ENCODE measurements at places on chromosomes 1 and 21. TPM values are rescaled to one million over a fixed set of nuclear protein-coding genes. Genes with fewer than 3 reads are reported as not detected.

- H3K27ac ChIP-seq = no peak overlapping the region
- no peak for DNase-seq
- H3K4me1 ChIP-seq = no peaks in the 10 kb centered on the region
- no peaks in the 10 kb centered on the region for H3K27me3 ChIP-seq
Observed at GRCh38 chr21:41188486-41189149, 20.7 kb downstream of the BACE2 start.

GRCh38 chr1:112509005-112509659 lies 367 bp downstream of the WNT2B start:
- H3K4me1 ChIP-seq = no peaks in the 10 kb centered on the region
- peak; percentile 27 for DNase-seq
- no peaks in the 10 kb centered on the region for H3K36me3 ChIP-seq
- H3K27ac ChIP-seq = no peak overlapping the region

DNA sequence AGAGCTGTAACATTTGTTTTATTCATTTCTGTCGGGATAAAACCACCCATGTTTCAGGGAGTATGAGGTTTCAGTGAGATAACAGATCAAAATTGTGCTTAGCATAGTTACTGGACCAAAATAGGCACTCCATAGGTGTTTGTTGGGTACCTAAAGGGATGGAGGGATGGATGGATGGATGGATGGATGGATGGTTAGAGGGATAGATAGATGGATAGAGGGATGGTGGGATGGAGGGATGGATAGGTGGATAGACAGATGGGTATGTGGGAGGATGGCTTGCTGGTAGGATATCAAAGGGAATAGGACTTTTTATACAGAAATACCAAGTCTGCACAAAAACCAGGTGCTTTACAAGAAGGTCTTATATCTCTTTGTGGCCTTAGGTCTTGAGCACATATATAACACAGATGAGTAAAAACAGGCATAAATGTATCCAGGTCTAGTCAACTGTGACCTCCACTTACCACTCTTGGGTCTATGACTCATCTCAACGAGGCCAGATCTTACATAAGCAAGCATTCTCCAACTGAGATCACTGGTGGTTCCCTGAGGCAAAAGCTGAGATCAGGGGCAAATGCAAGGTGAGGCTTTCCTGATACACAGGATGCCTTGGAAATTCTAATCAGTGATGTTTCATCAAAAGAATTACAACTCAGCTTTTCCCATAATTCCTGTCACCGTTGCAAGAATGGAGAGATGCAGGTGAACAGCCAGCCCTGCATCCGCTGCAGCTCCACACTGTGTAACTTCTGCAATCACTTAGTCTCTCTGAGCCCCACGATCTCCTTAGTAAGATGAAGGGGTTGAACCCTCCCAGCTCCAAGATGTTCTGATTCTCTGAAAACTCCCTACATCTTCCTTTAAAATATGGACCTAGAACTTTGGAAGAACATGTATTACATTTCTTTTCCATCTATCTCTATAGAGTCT lies 32.0 kb downstream of the PTAFR start:
- no peak overlapping the region for H3K4me3 ChIP-seq
- H3K27me3 ChIP-seq = no peaks in the 10 kb centered on the region
- H3K36me3 ChIP-seq = no peaks in the 10 kb centered on the region
- no peak overlapping the region for H3K27ac ChIP-seq
- no peaks in the 10 kb centered on the region for H3K4me1 ChIP-seq
- DNase-seq = no peak

- no peak for DNase-seq
- H3K36me3 ChIP-seq = no peaks in the 10 kb centered on the region
- peaks cover 7% of the 10 kb centered on the region for H3K4me1 ChIP-seq
- H3K27me3 ChIP-seq = no peaks in the 10 kb centered on the region
Observed at GRCh38 chr1:91791103-91791502, 94.8 kb downstream of the TGFBR3 start.

DNA sequence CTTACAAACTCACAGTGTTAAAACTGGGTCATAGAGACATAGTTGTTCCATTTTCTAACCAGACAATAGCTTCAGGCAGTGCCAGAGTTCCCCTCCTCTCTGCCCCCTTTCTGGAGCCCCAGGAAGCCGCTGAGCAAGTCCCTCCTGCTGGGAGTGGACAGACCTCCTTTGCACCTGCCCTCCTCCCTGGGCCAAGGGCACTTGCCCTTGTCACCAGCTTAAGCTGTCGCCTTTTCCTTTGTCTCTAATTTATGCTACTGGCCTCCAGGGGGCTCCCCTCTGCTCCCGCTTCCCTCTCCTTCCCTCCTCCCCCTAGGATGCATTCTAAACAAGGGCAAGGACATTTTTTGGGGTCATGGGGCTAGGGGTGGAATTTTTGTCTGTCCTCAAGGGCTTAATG lies 182.4 kb downstream of the MIS18A start:
- H3K4me1 ChIP-seq = no peaks in the 10 kb centered on the region
- no peaks in the 10 kb centered on the region for H3K27me3 ChIP-seq
- DNase-seq = no peak
- H3K4me3 ChIP-seq = no peak overlapping the region
- H3K36me3 ChIP-seq = no peaks in the 10 kb centered on the region

- H3K4me1 ChIP-seq = no peaks in the 10 kb centered on the region
- no peak for DNase-seq
- no peak overlapping the region for H3K4me3 ChIP-seq
- no peaks in the 10 kb centered on the region for H3K27me3 ChIP-seq
- no peaks in the 10 kb centered on the region for H3K36me3 ChIP-seq
Observed at GRCh38 chr1:65722461-65722860, 70.2 kb upstream of the PDE4B start.

- peaks cover 47% of the 10 kb centered on the region for H3K4me1 ChIP-seq
- H3K27me3 ChIP-seq = no peaks in the 10 kb centered on the region
- H3K36me3 ChIP-seq = peaks cover 15% of the 10 kb centered on the region
- no peak for DNase-seq
Observed at GRCh38 chr21:46284077-46284644, 1.2 kb downstream of the MCM3AP start.

GRCh38 chr1:169701261-169702005 lies 10.0 kb downstream of the SELL start:
- H3K36me3 ChIP-seq = no peaks in the 10 kb centered on the region
- no peaks in the 10 kb centered on the region for H3K4me1 ChIP-seq
- no peak overlapping the region for H3K27ac ChIP-seq

DNA sequence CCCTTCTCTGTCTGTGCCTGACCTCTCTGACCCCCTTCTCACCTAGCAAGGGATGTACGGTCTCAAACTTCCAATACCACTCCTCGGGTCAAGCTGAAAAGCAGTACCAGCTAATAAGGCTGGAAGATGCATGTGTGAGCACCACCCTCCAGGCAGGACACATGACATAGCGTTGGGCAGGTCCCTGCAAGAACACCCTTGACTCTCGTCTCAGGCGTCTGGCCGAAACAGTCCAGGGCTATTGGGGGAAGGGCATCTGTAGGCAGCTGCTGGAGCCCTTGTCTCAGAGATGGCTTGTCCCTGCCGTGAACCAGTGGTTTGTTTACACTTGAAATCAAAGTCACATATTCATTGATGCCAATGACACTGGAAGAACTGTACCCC lies 56.5 kb downstream of the CD46 start:
- no peaks in the 10 kb centered on the region for H3K27me3 ChIP-seq
- peaks cover 35% of the 10 kb centered on the region for H3K4me1 ChIP-seq
- peak overlapping the region; percentile 45 for H3K27ac ChIP-seq
- H3K4me3 ChIP-seq = no peak overlapping the region

- H3K4me3 ChIP-seq = no peak overlapping the region
- no peak overlapping the region for H3K27ac ChIP-seq
- H3K27me3 ChIP-seq = no peaks in the 10 kb centered on the region
- H3K4me1 ChIP-seq = no peaks in the 10 kb centered on the region
Observed at GRCh38 chr1:172753964-172754363, 95.1 kb downstream of the FASLG start.

The POLR3C gene
- 11.9 TPM for total RNA-seq

The APOBEC4 gene
- not detected for total RNA-seq

The MYBPHL gene
- 0.28 TPM for total RNA-seq

Measured in pancreas (tissue), 10 donors.